Glomerular endothelial cell (primary cell): ENCODE measurements at places on chromosomes 2 and 18.
A peak's percentile ranks its signal among the peaks of the same experiment; 100 is the strongest.

DNA sequence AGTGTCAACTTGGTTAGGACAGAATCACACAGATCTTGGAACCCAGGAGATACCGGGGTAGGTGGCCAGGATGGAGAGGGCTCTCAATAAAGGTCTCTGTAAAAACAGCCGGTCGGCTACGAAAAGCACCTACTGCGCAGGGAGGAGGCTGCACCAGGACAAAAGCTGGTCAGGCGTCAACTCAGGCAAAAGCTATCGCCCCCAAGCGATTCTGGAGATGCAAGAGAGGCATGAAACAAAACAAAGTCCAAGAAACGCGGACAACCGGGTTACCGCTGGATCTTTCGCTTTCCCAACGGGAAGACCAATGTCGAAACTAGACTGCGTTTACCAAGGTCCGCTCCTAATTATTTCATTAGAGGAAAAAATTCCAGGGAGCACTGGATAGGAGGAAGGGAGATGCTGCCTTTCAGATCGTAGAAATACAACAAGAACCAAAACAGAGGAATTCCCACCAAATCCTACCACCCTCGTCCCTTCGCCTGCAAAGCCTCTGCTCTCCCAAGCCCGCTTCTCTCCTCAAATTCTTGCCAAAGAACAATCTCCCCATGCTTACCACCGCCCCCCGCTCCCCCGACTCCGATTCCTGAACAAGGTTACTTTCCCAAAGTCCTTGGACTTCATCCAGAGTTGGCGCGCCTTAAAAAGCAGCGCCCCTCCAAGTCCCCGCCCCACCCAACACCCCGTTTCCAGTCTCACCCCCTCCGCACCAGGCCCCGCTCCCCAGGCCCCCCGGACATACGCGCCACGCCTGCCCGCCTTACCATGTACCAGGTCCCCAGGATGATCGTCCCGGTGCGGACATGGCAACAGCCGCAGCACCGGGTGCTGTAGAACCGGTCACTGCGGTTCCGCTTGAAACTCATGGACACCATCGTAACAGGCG lies 539 bp downstream of the LAPTM4A start:
- no peak for DNase-seq

DNA sequence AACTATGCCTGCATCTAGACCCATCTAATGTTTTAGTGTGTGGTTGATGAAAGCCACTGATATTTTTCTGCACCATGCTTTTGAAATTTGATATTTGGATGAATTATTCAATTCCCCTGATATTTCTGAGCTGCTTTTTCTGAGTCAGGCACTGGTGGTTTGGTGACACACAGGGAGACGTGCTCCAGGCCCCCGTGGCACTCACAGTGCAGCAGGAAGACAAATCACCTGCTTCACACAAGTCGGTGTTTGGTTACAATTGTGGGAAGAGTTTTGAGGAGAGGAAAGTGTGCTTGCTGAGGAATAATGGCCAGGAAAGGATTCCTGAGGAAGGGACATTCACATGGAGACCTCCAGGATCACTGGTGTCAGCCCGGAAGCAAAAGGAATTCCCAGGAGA lies 179.7 kb downstream of the ACKR3 start:
- no peak for DNase-seq

GRCh38 chr2:190065839-190066238 lies 3.3 kb upstream of the MSTN start:
- no peak for DNase-seq

DNA sequence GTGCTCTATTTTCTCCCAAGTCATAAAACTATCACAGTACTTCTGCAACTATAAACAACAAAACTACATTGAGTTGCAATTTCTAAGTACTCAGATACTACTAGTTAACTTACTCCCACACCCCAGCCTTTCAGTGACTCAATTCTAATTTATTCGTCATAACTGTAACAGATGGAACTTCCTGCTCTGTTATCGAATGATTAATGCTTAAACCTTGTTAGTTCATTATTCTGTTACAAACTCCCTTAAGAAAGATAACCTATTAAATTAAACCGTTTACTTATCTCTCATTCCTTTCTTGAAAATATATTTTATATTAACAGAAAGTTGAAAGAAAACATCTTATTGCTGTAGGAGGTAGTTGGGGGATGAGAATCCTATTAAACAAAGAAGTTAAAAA lies 17.0 kb downstream of the TNFAIP6 start:
- DNase-seq = peak; percentile 42

DNA sequence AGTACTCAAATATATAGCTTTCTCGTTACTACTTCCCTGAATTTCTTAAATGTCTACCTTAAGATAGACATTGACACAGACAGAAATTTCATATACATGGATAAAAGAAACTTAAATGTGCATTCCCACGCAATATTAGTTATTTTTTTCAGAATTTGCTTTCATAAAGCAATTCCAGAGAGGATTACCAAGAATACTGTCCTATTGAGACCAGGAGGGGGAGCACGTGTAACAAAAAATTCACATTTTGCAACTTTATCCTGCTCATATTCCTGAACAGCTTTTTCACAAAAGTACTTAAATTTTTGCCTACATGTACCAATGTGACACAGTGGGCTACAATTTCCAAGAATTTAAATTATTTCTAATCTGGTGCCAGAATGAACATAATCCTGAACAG lies 30.7 kb upstream of the ERCC3 start:
- peak; percentile 23 for DNase-seq

- peak; percentile 63 for DNase-seq
Measured at GRCh38 chr2:121356058-121356640, 71.1 kb upstream of the TFCP2L1 start.

GRCh38 chr2:121376535-121377250 lies 91.7 kb upstream of the TFCP2L1 start:
- no peak for DNase-seq

GRCh38 chr2:208268156-208268952 lies 2.3 kb downstream of the PIKFYVE start:
- DNase-seq = no peak

GRCh38 chr18:22185273-22185672 lies 15.9 kb downstream of the GATA6 start:
- DNase-seq = no peak

GRCh38 chr2:165544897-165545296 lies 75.4 kb downstream of the CSRNP3 start:
- no peak for DNase-seq

GRCh38 chr18:9861933-9862332 lies 23.8 kb upstream of the TXNDC2 start:
- no peak for DNase-seq

- no peak for DNase-seq
Measured at GRCh38 chr2:19361325-19361990, 3.0 kb upstream of the OSR1 start.

DNA sequence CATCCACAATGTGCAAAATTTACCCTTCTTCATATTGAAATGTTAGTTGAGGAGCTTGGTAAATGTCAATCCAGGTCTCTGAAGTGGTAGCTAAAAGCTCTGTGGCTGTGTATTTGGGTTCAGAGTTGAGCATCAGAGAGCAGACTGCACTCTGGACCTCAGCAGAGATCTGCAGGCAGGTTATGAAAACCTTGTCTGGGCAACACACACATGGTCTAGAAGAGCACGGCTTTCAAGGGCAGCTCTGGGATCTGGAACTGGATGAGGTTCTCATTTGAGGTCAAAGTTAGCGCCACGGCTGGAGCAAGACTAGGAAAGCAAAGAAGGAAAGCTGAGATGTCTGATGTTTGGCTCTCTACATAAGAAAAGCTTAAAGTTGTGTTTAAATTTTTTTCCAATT lies 243.0 kb downstream of the SH3BP4 start:
- no peak for DNase-seq

DNA sequence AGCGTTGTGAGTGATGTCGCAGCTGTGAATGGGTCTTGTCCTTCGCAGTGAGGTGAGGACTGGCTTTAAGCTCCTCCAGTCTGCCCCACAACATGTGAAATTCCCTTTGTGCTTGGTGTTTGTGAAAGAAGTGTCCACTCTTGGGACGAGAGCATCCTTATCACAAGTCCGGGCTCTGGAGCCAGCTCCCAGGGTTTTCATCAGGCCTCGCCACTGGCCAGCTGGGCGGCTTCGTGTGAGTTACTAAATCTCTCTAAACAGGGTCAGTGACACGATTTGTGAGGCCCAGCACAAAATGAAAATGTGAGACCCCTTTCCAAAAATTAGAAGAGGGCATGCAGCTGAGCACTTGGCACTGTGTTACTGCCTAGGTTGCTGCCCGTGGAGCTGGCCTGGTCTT lies 115.9 kb downstream of the VAPA start:
- DNase-seq = no peak

GRCh38 chr2:205463466-205464025 lies 218.8 kb upstream of the NRP2 start:
- DNase-seq = no peak

- peak; percentile 34 for DNase-seq
Measured at GRCh38 chr2:191521608-191522208, 156.2 kb upstream of the NABP1 start.

- DNase-seq = no peak
Measured at GRCh38 chr2:130720036-130720435, 8.8 kb upstream of the GPR148 start.

GRCh38 chr2:120793682-120794403 lies 58.2 kb downstream of the GLI2 start:
- DNase-seq = no peak

DNA sequence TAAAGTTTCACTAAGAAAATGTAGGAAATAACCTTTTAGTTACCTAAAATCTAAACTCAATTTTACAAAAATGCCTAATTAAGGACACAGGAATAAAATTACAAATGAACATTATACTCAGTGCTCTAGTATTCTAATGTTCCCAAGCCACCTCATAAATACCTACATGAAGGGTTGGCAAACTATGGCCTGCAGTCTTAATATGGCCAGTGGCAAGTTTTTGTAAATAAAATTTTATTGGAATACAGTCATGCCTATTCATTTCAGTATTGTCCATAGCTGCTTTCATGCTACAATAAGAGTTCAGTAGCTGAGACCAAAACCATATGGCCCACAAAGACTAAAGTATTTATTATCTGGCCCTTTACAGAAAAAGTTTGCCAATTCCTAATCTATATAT lies 53.8 kb downstream of the SS18 start:
- DNase-seq = no peak

DNA sequence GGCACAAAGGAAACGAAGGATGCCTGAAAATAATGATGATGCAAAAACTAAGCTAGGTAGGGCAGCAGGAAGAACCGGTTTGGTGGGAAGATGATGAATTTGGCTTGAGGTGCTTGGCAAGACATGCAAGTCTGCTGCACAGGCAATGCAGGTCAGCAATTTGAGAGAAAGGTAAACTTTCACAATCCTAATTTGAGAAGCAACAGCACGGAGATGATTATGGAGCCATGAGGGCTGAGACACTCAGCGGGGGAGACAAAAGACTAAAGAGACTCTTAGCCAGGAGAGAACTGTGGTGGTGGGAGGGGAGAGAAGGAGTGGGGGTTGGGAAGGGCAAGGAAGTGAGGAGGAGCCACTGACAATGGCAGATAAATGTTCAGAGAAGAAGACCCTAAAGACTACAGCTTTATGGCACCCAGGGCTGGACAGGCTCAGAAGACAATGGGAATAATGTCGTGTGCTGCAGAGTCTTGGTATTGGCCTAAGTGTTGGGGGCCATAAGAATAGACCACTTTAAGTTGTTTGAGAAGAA lies 19.4 kb upstream of the RNF149 start:
- no peak for DNase-seq

DNA sequence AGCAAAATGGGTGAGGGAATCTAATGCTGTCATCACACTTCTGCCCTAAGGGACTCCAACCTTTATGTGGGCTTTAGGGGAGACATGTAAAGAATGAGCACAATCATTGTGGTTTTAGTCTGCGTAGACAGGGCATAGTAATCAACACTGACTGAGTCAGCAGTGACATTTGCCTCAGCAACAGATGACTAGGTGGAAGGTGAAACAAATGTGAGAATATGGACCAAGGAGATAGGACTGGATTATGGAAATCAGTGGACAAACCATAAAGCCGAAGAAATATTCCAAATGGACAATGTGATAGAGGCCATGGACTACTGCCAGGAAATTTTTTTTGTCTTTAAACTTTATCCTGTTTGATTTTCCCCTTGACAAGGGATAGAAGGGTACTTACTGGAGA lies 83.9 kb downstream of the PDK1 start:
- no peak for DNase-seq

- DNase-seq = no peak
Measured at GRCh38 chr2:200159357-200159707, 147.2 kb upstream of the SPATS2L start.

- no peak for DNase-seq
Measured at GRCh38 chr2:179311101-179311500, 46.5 kb upstream of the SESTD1 start.
